ENCODE measurements at places on chromosomes 7 and 10.

GRCh38 chr7:114084472-114085312 is 165.9 kb upstream of the PPP1R3A start:
- DNase-seq = no peak

GRCh38 chr10:35063837-35064454 is 26.2 kb downstream of the CUL2 start:
- no peak for DNase-seq

DNA sequence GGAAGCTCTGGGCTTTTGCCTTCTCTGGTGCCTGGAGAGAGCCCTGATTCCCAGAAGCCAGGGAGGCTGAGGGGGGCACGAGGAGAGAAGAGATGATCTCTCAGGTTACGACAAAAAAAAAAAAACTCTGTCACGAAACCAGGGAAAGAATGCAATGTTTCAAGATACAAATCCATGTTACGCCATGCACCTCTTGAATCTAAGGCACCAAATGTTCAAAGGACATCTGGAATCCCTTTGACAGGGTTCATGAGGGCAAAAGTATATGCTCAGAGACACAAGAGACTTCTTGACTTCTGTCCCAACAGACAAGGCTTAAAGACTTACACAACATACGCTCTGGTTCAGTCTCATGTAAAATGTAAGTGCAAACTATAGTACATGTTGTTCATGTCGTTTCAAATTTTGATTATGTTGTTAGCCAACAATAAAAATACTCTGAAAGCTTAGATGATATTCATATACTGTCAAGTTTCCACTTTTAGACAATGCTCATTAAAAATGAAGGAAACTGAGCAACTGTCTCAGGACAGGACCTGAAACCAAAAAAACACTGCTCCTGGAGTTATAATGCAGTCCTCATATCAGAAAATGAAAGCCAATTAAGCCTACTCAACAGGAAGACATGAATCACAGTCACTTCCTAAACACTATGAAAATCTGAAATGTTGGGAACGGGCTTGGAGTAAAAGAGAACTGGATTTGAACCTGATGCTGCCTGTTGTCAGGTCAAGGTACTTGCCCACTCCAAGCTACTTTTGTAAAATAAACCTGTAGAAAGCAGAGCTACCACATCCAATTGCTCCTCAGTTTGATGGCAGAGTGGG is 72.3 kb downstream of the CHCHD3 start:
- DNase-seq = no peak

GRCh38 chr7:85673876-85674275 is 487.0 kb upstream of the SEMA3D start:
- no peak for DNase-seq

Data from dorsolateral prefrontal cortex (tissue), 122 donors.